ENCODE measurements at places on chromosomes 16 and 17. TPM values are rescaled to one million over a fixed set of nuclear protein-coding genes. Genes with fewer than 3 reads are reported as not detected.

DNA sequence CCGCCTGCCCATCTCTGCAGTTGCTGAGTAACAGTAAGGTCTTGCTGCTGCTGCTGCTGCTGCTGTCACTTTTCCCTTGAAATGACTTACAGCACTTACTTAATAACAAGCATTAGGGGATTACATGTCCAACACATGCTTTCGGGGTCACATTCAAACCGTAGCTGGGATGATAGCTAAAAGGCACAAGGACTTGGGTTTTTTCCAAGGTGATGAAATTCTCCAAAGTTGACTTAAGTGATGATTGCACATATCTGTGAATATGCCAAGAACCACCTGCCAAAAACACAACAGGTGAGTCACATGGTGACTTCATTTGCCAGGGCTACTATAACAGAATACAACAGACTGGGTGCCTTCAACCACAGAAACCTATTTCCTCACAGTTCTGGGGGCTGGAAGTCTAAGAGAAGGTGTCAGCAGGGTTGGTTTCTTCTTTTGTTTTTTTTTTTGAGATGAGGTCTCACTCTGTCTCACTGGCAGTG lies 121.9 kb upstream of the TNRC6C start:
- H3K27me3 ChIP-seq = no peaks in the 10 kb centered on the region
- H3K36me3 ChIP-seq = no peaks in the 10 kb centered on the region
- H3K4me1 ChIP-seq = peaks cover 38% of the 10 kb centered on the region
- no peak overlapping the region for H3K4me3 ChIP-seq
- peak overlapping the region; percentile 64 for H3K27ac ChIP-seq
- no peak for DNase-seq

GRCh38 chr17:38898291-38898679 lies 27.1 kb upstream of the LASP1NB start:
- no peaks in the 10 kb centered on the region for H3K27me3 ChIP-seq
- no peaks in the 10 kb centered on the region for H3K36me3 ChIP-seq
- peak overlapping the region; percentile 59 for H3K27ac ChIP-seq
- peaks cover 56% of the 10 kb centered on the region for H3K4me1 ChIP-seq
- H3K4me3 ChIP-seq = peak overlapping the region; percentile 24

GRCh38 chr17:46106966-46107644 lies 86.1 kb downstream of the KANSL1 start:
- peaks cover 73% of the 10 kb centered on the region for H3K4me1 ChIP-seq
- no peaks in the 10 kb centered on the region for H3K36me3 ChIP-seq
- peak overlapping the region; percentile 10 for H3K27ac ChIP-seq
- H3K27me3 ChIP-seq = no peaks in the 10 kb centered on the region
- H3K4me3 ChIP-seq = no peak overlapping the region

DNA sequence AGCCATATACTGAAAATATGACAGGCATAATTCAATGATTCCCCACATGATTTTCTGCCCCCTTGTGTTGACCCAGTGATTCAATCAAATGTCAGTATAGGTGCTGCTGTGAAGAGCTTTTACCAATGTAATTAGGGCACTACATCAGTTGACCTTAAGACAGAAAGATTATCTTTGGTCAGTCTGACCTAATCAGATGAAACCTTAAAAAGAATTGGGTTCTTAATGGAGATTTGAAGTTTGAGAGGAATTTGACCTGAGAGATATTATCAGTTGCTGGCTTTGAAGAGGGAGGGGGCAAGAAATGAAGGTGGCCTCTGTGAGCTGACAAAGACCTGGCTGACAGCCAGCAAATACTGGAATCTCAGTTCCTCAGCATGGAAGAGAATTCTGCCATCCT lies 358.7 kb upstream of the CA10 start:
- H3K4me1 ChIP-seq = no peaks in the 10 kb centered on the region
- no peaks in the 10 kb centered on the region for H3K27me3 ChIP-seq
- H3K27ac ChIP-seq = no peak overlapping the region
- H3K4me3 ChIP-seq = no peak overlapping the region

Gene CDK3
- 0.64 TPM for total RNA-seq

- peak; percentile 50 for DNase-seq
- H3K36me3 ChIP-seq = no peaks in the 10 kb centered on the region
- peak overlapping the region; percentile 89 for H3K27ac ChIP-seq
- peak overlapping the region; percentile 49 for H3K4me3 ChIP-seq
- H3K27me3 ChIP-seq = no peaks in the 10 kb centered on the region
These were observed 31.3 kb downstream of the SPOP start for GRCh38 chr17:49646391-49647255.

Gene CRISPLD2
- total RNA-seq = 28.6 TPM

DNA sequence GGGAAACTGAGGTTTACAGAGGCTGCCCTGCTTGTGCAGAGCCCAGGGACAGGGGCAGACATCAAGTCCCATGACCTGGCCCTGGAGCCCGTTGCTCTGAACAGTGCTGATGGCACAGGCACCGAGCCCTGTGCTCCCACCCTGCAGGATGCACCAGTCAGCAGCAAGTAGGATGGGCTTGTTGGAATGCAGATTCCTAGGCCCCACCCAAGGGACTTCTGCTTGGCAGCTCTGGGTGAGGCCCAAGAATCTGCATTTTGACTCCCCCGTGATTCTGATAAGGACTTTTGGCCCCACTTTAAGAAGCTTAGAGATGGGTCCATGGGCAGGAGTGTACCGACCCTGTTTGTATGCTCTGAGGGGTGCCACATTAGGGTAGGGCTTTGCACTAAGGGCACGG lies 23.3 kb downstream of the LASP1 start:
- H3K4me1 ChIP-seq = peaks cover 27% of the 10 kb centered on the region
- no peak overlapping the region for H3K4me3 ChIP-seq
- H3K27me3 ChIP-seq = no peaks in the 10 kb centered on the region
- peaks cover 39% of the 10 kb centered on the region for H3K36me3 ChIP-seq
- DNase-seq = no peak

Gene LITAFD
- total RNA-seq = not detected

GRCh38 chr17:9371019-9371418 lies 204.6 kb downstream of the STX8 start:
- H3K4me3 ChIP-seq = no peak overlapping the region
- no peak for DNase-seq
- H3K27ac ChIP-seq = peak overlapping the region; percentile 79
- peaks cover 24% of the 10 kb centered on the region for H3K4me1 ChIP-seq
- no peaks in the 10 kb centered on the region for H3K27me3 ChIP-seq
- no peaks in the 10 kb centered on the region for H3K36me3 ChIP-seq

DNA sequence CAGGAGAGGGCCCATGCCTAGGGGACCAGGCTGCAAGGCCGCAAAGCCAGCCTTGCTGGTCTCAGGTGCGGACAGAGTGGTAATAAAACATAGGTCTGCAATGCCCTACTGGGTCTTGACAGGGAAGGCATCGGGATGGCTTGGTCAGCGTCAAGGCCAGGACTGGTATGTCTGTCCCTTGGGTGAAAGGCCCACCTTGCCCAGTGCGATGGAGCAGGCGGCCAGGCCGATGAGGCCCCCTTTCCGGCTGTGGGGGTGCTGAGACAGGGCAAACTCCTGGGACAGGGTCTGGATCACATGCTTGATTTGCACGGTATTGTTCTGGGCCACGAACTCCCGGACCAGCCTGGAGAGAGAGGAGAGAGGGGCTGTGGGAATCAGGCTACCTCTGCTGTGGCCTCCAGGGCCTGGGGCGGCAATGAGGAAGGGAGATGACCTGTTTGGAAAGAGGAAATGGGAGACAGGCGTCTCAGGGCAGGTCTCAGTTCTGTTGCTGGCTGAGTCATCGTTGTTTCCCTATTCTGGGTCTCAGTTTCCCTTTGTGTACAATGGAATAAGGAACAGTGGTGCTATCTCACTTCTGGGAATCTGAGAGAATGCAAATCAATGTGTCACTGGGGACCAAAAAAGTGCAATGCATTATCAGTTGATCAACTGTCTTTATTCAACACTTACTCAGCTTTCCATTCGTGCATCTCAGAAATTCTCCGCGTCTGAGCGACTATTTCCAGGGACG lies 14.8 kb downstream of the VAC14 start:
- H3K4me3 ChIP-seq = no peak overlapping the region
- peaks cover 21% of the 10 kb centered on the region for H3K4me1 ChIP-seq
- no peaks in the 10 kb centered on the region for H3K27me3 ChIP-seq
- no peak for DNase-seq

Gene KCNG4
- 0.10 TPM for total RNA-seq

DNA sequence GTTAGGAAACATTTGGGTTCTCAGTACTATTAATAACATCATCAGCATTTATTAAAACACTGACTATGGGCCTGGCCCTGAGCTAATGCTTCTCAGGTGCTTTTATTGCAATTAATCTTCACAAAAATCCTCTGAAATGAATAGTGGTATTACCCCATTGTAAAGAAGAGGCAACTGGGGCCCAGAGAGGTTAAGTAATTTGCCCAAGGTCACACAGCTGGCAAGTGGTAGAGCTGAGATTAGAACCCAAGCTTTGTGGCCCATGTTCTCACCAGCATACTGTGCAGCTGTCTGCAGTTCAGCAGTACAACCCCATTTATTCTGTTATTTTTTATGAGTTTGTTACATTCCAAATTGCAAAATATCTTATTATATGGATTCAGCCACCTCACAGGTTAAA lies 82.3 kb downstream of the TBC1D16 start:
- DNase-seq = no peak
- no peaks in the 10 kb centered on the region for H3K27me3 ChIP-seq
- no peaks in the 10 kb centered on the region for H3K4me1 ChIP-seq
- H3K36me3 ChIP-seq = no peaks in the 10 kb centered on the region
- no peak overlapping the region for H3K27ac ChIP-seq

- no peak overlapping the region for H3K27ac ChIP-seq
- H3K4me3 ChIP-seq = no peak overlapping the region
- no peaks in the 10 kb centered on the region for H3K4me1 ChIP-seq
- H3K36me3 ChIP-seq = no peaks in the 10 kb centered on the region
- no peaks in the 10 kb centered on the region for H3K27me3 ChIP-seq
These were observed 415.9 kb downstream of the CA10 start for GRCh38 chr17:51742571-51742970.

Gene CFAP97D1
- total RNA-seq = not detected

GRCh38 chr16:80846680-80847079 lies 42.3 kb upstream of the CDYL2 start:
- DNase-seq = no peak
- no peaks in the 10 kb centered on the region for H3K27me3 ChIP-seq
- no peak overlapping the region for H3K4me3 ChIP-seq
- no peaks in the 10 kb centered on the region for H3K36me3 ChIP-seq

Gene FBXO39
- total RNA-seq = not detected
